Left ventricle myocardium inferior (tissue), 1 donor: ENCODE measurements at places on chromosomes 5 and 9.
A peak's percentile ranks its signal among the peaks of the same experiment; 100 is the strongest.

DNA sequence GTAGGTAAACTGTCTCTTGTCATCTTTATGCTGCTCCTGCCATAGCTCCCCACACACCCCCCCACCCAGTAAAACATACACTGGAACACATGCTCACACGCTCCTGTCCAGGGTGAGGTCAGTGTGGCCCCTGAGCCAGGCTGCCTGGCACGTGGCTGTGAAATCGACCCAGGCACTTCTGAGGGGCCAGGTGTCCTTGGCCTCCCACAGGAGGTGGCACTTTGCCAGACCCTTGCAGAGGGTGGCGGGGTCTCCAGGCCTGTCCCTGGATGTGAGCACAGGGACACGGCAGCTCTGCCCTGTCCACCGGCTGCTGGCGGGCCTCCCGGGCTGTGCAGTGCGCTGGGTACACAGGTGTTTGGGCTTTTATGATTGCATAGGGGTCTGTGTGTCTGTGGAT lies 10.0 kb upstream of the CRB2 start:
- DNase-seq = no peak

- no peak for DNase-seq
Measured at GRCh38 chr5:35853631-35854030, 3.1 kb upstream of the IL7R start.

DNA sequence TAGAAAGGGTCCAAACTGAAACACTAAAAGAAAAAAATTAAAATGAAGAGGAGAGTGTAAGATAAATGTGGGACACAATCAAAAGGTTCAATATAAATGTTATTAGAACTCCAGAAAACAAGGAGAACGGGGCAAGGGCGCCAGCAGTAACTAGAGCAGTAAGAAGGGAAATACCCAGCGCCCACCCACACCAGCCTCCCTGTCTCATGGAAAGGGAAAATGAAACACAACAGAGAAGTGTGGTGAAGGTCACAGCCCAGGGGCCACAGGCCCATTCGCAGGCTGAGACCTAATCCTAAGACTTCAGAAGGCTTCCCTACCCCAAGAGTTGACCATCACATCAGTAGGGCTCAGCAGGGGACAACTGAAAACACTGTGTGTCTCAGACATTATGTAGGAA lies 45.8 kb upstream of the CLK4 start:
- no peak for DNase-seq

DNA sequence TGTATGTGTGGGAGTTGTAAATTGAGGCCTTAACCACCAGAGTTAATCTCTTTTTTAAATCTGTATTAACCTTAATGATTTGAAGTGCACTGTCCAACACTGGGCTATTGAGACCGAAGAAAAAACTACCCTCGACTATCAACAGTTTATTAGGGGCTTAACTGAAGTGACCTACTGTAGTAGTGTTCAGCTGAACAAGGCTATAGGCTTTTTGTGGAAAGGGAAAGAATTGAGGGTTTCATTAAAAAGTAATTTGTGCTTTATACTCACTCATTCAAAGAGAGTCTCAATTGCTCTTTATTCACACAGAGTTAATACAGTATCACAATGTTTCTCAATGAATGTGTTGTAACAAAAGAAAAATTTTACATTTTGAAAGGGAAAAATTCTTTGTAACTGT lies 267.5 kb downstream of the SLF1 start:
- no peak for DNase-seq

DNA sequence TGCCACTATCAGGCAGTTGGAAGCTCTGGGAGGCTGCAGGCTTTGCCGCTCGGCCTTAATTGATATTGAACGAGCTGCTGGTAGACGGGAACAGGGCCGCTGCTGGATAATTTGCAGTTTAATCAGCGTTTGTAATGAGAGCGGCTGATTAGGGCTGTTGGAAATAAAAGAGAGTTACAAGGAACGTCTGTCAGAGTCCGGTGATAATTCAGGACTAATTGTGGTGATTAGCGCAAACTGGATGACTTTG lies 68.2 kb upstream of the TBCA start:
- no peak for DNase-seq

GRCh38 chr5:107032629-107033028 lies 638.1 kb downstream of the EFNA5 start:
- DNase-seq = no peak

DNA sequence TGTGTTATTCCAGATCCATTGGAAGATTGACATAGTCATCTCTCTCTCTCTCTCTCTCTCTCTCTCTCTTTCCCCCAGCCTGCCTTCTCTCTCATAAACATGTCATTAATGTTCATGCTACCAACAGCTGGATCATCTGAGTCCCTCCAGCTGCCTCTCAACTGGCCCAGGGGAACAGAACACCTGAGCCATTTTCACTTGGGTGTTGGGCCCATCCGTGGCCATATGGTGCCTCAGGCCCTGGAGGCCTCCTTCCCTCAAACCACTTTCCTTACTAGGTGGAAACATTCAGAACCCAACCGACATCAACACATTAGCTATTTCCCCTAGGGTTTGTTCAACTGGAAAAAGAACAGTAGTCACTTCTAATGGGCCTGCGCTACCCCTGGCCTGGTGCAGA lies 196.2 kb downstream of the FRMD3 start:
- DNase-seq = no peak

GRCh38 chr9:86503314-86503713 lies 149.1 kb upstream of the TUT7 start:
- DNase-seq = no peak

- no peak for DNase-seq
Measured at GRCh38 chr9:3386753-3387152, 139.0 kb downstream of the RFX3 start.

- no peak for DNase-seq
Measured at GRCh38 chr5:138243794-138244193, 30.6 kb downstream of the GFRA3 start.

DNA sequence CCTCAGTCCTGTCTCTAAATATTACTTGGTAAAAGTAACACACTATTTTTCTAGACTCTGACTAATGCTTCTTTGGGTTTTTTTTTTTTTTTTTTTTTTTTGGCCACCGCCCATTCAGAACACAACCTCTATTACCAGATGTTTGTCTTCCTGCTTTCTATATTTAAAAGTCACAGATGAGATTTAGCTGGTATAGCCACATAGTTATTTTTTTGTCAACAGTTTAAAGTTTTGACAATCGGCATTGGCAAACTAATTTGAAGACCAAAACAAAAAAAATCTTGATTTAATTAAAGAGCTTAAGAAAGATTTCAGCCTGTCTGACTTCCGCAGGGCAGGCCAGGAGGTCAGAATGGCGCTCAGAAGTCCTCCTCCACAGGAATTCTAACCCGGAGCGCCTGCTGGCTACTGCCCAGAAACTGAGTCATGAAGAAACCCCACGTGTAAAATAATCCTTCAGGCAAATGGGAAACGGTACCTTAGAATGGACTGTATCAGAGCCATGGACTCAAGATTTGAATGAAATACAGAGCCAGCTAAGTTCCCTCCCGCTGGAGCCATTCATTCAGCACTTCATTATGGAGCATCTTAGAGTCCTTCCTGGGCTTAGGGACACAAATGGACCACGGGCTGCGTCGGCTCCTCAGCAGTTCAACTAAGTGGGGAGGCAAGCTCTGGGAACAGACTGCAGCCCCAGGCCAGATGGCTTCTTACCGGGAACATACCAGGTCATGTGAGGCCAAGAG lies 55.6 kb downstream of the PTPDC1 start:
- peak; percentile 85 for DNase-seq

DNA sequence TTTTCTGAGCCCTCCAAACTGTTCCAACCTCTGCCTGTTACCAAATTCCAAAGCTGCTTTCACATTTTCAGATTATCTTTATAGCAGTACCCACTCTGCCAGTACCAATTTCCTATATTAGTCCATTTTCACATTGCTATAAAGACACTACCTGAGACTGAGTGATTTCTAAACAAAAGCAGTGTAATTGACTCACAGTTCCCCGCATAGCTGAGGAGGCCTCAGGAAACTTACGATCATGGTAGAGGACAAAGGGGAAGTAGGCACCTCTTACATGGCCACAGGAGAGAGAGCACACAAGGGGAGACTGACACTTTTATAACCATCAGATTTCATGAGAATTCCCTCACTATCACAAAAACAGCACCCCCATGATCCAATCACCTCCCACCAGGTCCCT lies 105.0 kb downstream of the DTWD2 start:
- DNase-seq = no peak
